ENCODE measurements at places on chromosomes 2 and 18.

DNA sequence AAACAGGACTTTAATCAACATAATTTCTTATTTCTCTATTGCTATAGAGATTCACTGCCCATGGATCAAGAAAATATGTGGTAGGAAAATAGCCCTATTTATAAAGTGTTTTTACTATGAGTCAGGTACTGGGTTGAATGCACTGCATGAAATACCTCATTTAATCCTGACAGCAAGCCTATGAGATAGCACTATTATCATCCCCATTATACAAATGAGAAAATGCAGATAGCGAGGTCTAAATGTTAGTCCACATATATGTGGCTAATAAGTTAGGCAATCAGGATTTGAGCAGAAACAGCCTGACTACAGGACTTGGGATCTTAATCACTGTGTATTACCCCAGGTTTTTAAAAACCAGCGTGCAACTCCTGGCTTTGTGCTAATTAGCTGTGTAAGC lies 8.5 kb upstream of the LYPD1 start:
- DNase-seq = no peak

- no peak for DNase-seq
Measured at GRCh38 chr2:105822186-105822585, 77.5 kb downstream of the NCK2 start.

DNA sequence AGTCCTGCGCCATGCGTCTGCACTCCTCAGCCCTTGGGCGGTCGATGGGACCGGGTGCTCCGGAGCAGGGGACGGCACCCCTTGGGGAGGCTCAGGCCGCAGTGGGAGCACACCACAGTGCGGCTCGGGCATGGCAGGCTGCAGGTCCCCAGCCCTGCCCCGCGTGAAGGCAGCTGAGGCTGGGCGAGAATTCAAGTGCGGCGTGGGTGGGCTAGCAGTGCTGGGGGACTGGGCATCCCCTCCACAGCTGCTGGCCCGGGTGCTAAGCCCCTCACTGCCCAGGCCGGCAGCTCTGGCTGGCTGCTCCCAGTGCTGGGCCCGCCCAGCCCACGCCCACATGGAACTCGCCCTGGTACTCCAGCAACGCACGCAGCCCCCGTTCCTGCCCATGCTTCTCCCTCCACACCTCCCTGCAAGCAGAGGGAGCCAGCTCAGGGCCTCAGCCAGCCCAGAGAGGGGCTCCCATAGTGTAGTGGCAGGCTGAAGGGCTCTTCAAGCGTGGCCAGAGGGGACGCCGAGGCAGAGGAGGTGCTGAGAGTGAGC lies 198.3 kb upstream of the CNTNAP5 start:
- no peak for DNase-seq

GRCh38 chr2:68741805-68742306 lies 7.2 kb downstream of the ARHGAP25 start:
- no peak for DNase-seq

- DNase-seq = no peak
Measured at GRCh38 chr2:7740114-7740513, 822.9 kb downstream of the RNF144A start.

GRCh38 chr2:86686905-86687304 lies 33.2 kb upstream of the RMND5A start:
- no peak for DNase-seq

GRCh38 chr2:229118336-229118735 lies 152.8 kb downstream of the PID1 start:
- no peak for DNase-seq

- DNase-seq = peak; percentile 32
Measured at GRCh38 chr18:44041553-44041952, 639.1 kb upstream of the SETBP1 start.

DNA sequence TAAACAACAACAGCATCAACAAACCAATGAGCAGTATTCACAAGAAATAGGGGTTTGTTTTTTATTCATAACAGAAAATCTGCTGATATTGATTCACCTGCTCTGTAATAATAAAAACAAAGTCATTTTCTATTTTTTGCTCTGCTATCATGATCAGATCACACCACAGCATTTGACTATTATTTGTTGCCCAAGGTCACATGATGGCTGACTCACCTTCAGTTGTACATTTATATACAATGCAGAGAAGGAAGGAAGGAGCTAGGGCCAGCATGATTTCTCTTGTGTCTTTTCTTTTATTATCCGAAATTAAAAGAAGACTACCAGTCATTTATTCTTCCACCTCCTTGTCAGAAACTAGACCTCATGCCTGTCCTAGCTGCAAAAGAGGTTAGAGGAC lies 1427.7 kb upstream of the CELF4 start:
- no peak for DNase-seq

GRCh38 chr2:30931841-30932407 lies 124.7 kb upstream of the CAPN13 start:
- DNase-seq = no peak

DNA sequence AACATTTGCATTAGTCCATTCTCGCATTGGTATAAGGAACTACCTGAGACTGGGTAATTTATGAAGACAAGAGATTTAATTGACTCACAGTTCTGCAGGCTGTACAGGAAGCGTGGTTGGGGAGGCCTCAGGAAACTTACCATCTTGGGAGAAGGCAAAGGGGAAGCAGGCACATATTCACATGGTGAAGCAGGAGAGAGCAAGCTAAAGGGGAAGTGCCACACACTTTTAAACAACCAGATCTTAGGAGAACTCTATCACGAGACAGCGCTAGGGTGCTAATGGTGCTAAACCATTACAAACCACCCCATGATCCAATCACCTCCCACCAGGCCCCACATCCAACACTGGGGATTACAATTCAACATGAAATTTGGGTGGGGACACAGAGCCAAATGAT lies 201.7 kb upstream of the MGAT5 start:
- no peak for DNase-seq

GRCh38 chr2:143936848-143937722 lies 582.8 kb downstream of the ZEB2 start:
- peak; percentile 38 for DNase-seq

- no peak for DNase-seq
Measured at GRCh38 chr2:25618676-25619075, 54.7 kb downstream of the DTNB start.

Data from NT2/D1 (cell line).